ENCODE measurements at places on chromosomes 3 and 15.
A peak's percentile ranks its signal among the peaks of the same experiment; 100 is the strongest.

- no peak for DNase-seq
These were observed 182.2 kb downstream of the GABRB3 start for GRCh38 chr15:26590676-26591075.

GRCh38 chr3:82410366-82410765 lies 648.9 kb upstream of the GBE1 start:
- DNase-seq, result peak; percentile 10

DNA sequence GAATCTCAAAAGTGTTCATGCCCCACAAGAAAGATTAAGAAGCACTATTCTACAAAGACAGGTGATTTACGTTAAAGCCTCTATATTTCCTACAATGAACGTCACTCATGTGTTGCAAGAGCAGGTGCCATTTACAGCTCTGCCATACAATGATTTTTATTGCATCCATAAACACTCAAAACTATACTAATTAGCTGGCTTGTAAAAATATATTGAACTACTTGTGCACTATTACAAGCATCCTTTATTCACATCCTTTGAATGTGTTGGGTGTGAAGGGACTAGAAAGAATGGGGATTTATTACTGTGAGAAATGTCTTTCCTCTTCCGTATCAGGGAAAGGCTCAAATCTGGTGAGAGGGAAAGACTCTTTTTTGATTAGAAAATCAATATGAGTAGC lies 50.7 kb upstream of the C3orf49 start:
- no peak for DNase-seq

- DNase-seq, result peak; percentile 84
These were observed 52.8 kb upstream of the DGKG start for GRCh38 chr3:186414735-186415419.

DNA sequence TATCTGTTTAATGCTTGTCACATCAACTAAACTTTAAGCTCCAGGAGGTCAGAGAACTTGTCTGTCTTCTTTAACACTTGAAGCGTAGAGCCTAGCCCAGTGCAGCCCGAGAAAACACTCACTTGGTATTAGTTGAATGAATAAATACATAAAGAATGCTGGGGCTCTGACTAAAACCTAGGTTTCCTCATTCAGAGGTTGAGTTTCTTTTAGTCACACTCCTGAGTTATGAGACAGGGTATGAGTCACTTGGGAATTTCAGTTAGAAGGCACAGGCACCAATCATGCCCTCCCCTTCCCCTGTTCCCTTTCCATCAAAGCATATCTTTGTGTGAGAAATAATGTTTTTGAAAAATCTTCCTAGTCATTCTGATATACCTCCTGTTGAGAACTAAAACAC lies 589.8 kb upstream of the DPPA4 start:
- DNase-seq, result peak; percentile 95

DNA sequence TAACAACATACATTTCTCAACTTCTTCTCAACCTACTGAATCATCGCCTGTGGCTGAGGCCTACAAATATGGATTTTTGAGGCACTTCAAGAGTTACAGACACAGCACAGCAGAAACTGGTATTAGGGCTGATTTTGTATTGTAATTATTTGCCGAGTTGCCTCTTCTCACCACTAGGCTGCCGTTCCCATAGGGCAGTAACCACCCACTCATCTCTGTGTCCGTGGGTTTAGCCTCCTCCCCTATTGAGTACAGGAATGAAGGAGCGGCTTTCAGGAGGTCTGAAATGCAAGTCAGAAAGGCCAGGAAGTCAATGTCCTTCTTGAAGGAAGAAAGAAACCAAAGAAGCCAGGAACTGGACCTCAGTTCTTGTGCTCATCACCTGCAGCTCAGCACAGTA lies 220.8 kb downstream of the MTHFS start:
- no peak for DNase-seq

DNA sequence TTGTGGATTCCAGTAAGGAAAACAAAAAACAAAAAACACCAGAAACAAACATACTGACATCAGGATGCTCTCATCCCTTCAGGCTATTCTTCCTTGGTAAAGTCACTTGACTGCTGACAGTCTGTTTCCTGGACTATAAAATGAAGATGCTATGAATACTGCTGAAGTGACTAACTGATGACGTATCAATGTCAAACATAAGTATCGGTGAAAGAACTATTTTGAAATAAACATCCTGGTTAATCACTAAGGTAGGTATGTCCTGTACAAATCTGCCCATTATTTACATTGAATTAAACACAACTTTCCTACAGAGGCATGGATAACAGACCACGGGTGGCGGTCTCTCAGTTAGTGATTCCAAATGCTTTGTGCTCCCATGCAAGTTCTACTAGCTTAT lies 45.9 kb downstream of the CHAC1 start:
- peak; percentile 66 for DNase-seq
